ENCODE measurements at places on chromosomes 5 and 9. TPM values are rescaled to one million over a fixed set of nuclear protein-coding genes. Genes with fewer than 3 reads are reported as not detected.

Gene ARSB
- polyA plus RNA-seq: 17.9 TPM

Gene ECM2
- 9.8 TPM for polyA plus RNA-seq

Gene GFRA3
- 6.9 TPM for polyA plus RNA-seq

Gene PDLIM4
- 17.9 TPM for polyA plus RNA-seq

Gene SAXO1
- polyA plus RNA-seq: 0.06 TPM

Gene HRH2
- polyA plus RNA-seq: 2.1 TPM

Gene SIGMAR1
- 79.9 TPM for polyA plus RNA-seq

Gene OBP2B
- polyA plus RNA-seq: not detected

Gene STC2
- polyA plus RNA-seq: 1.3 TPM

Gene SOX30
- polyA plus RNA-seq: 1.0 TPM

Gene AJM1
- 10.4 TPM for polyA plus RNA-seq

DNA sequence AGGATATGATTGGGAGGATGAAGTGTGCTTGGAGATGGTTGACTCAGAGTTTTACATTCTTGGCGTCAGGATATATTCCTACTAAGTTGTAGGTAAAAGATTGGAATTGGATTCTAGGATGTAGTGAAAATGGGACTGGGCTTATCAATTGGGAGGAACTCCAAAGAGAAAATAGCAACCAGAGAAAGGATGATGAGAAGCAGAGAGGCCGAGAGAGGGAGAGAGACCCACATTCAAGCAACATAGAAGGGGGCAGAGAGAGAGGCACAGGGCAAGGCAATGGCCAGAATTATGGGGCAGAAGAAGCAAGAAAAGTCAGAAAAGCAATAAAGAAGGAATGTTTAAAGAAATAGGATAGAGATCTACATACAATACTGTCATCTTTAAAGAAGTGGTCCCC, 217.9 kb upstream of the ACTBL2 start:
- peaks cover 7% of the 10 kb centered on the region for H3K4me1 ChIP-seq
- no peaks in the 10 kb centered on the region for H3K36me3 ChIP-seq
- H3K4me3 ChIP-seq: no peak overlapping the region
- no peak overlapping the region for H3K27ac ChIP-seq
- no peak for DNase-seq
- H3K27me3 ChIP-seq: no peaks in the 10 kb centered on the region

DNA sequence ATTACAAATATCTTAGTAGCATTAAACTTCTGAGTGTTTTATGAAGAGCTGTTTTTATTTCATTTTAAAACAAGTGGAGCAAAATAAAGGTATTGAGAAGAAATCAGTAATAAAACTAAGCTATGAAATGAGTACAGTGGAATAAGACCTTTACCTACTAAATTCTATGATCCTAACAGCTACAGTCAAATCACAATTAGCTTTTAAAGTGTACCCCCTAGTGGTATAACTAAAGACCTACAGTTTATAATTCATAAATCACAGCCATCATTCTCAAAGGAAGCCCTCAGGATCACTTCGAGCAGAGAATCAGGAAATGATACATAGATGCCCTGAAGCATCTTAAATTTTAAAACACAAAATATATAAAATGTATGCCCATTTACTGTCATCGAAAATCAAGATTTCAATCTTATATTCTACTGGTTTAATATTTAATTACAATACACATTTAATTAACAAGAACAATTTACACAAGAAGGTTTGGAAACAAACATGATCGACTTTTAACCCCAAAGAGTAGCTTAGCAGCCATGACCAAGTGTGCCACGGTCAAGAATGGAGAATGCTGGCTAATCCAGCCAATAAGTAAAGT, 12.3 kb downstream of the CCNH start:
- H3K27me3 ChIP-seq: no peaks in the 10 kb centered on the region
- H3K4me3 ChIP-seq: no peak overlapping the region
- no peaks in the 10 kb centered on the region for H3K4me1 ChIP-seq
- no peak for DNase-seq

DNA sequence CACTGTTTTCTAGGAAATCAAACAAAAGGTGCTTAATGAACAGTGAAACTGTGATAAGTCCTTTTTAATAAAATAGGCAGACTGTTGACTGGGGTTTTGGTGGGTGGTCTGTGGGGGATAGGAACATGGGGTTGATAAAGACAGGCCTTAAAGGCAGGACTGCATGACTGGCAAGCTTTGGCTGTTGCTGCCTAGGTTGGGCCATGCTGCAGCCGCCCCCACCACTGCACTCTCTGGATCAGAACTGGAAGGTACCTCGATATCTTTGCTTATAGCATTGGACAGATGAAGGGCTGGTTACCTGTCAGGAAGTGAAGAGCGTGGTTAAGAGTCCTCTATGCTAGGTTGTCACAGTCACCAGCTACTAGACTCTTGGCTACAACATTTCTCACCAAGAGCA, 24.4 kb downstream of the APBA1 start:
- H3K27ac ChIP-seq: no peak overlapping the region
- DNase-seq: no peak
- H3K27me3 ChIP-seq: no peaks in the 10 kb centered on the region
- no peaks in the 10 kb centered on the region for H3K36me3 ChIP-seq

GRCh38 chr5:14408969-14409586, 172.5 kb upstream of the OTULINL start:
- H3K4me1 ChIP-seq: peaks cover 25% of the 10 kb centered on the region
- H3K27ac ChIP-seq: no peak overlapping the region
- DNase-seq: no peak
- H3K27me3 ChIP-seq: no peaks in the 10 kb centered on the region
- H3K4me3 ChIP-seq: no peak overlapping the region
- peaks cover 67% of the 10 kb centered on the region for H3K36me3 ChIP-seq

DNA sequence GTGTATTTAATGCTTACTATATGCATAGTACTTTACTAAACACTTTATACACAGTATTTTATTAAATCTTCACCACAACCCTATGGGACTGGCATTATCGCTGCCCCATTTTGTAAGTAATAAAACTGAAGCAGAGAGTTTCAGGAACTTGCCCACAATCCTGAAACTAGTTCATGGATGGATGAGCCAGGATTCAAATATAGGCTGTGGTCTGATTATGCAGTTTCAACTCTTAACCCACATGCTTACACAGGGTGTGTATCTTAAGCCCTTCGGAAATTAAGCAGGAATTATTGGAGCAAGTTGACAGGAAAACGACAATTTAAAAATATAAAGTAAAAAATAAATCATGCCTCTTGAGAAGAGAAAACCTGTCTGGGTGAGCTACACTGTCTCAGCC, 109.0 kb downstream of the ATP10B start:
- no peaks in the 10 kb centered on the region for H3K36me3 ChIP-seq
- no peaks in the 10 kb centered on the region for H3K27me3 ChIP-seq

- H3K27ac ChIP-seq: no peak overlapping the region
- H3K4me3 ChIP-seq: no peak overlapping the region
- H3K4me1 ChIP-seq: peaks cover 2% of the 10 kb centered on the region
- DNase-seq: no peak
- no peaks in the 10 kb centered on the region for H3K36me3 ChIP-seq
- no peaks in the 10 kb centered on the region for H3K27me3 ChIP-seq
Measured at GRCh38 chr9:389159-389558, 174.5 kb downstream of the DOCK8 start.

GRCh38 chr5:56545016-56545415, 270.3 kb upstream of the MAP3K1 start:
- no peaks in the 10 kb centered on the region for H3K27me3 ChIP-seq
- no peak overlapping the region for H3K27ac ChIP-seq
- no peak for DNase-seq
- H3K36me3 ChIP-seq: no peaks in the 10 kb centered on the region
- no peak overlapping the region for H3K4me3 ChIP-seq

DNA sequence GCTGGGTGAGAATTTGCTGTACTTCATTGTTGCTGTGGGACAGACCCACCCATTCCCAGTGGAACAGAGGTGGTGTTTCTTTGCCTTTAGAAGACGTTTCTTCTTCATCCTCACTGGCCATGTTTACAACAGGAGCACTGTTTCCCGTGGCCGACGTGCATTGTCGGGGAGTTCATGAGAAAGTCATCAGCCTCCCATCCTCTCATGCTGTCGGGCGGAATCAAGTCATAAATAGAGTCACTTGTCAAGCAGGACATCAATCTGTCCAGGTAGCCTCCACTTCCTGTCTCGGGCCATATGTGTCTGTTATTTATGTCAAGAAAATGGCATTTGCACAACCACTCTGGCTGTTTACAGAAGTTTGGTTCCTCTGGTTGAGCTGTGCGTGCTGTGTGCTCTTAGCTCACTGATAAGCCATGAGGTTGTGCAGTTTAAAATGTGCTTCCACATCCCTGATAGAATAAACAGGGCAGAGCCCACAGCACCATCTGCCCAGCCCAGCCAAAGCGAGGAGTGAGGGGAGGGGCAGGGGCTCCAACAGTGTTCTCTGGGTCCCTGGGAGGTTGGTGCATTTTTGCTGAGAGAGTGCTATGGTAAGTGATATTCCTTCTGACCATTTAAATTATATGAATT, 401.9 kb upstream of the IRX2 start:
- H3K27me3 ChIP-seq: no peaks in the 10 kb centered on the region
- DNase-seq: no peak
- no peaks in the 10 kb centered on the region for H3K4me1 ChIP-seq
- no peaks in the 10 kb centered on the region for H3K36me3 ChIP-seq

GRCh38 chr5:135973323-135974020, 18.7 kb upstream of the LECT2 start:
- peak; percentile 76 for DNase-seq
- no peak overlapping the region for H3K27ac ChIP-seq
- H3K36me3 ChIP-seq: no peaks in the 10 kb centered on the region
- peaks cover 8% of the 10 kb centered on the region for H3K27me3 ChIP-seq

- no peak overlapping the region for H3K27ac ChIP-seq
- no peaks in the 10 kb centered on the region for H3K4me1 ChIP-seq
- DNase-seq: no peak
Measured at GRCh38 chr5:122144236-122144635, 14.9 kb downstream of the ZNF474 start.

DNA sequence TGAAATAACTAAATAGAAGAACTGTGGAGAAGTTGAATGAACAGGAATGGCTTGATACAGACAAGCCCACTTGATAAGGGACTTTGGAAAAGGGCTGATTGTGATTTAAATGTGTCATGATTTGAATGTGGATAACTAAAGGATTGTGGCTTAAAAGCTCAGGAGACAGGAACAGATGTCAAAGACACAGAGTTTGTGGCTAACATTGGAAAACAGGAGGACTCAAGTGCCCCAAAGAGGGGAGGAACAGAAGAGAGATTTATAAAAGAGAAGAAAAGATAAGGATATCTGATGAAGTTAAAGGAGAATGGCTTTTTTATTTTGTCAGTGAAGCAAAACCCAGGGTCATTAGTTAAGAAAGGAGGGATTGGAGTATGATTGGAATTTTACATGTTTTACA, 124.2 kb upstream of the TRPM3 start:
- H3K4me3 ChIP-seq: no peak overlapping the region
- H3K27me3 ChIP-seq: no peaks in the 10 kb centered on the region
- H3K36me3 ChIP-seq: no peaks in the 10 kb centered on the region
- H3K27ac ChIP-seq: no peak overlapping the region

- DNase-seq: no peak
- H3K36me3 ChIP-seq: no peaks in the 10 kb centered on the region
- no peaks in the 10 kb centered on the region for H3K27me3 ChIP-seq
- H3K4me1 ChIP-seq: no peaks in the 10 kb centered on the region
- no peak overlapping the region for H3K27ac ChIP-seq
- H3K4me3 ChIP-seq: no peak overlapping the region
Measured at GRCh38 chr9:18756712-18757125, 276.3 kb downstream of the SAXO1 start.

DNA sequence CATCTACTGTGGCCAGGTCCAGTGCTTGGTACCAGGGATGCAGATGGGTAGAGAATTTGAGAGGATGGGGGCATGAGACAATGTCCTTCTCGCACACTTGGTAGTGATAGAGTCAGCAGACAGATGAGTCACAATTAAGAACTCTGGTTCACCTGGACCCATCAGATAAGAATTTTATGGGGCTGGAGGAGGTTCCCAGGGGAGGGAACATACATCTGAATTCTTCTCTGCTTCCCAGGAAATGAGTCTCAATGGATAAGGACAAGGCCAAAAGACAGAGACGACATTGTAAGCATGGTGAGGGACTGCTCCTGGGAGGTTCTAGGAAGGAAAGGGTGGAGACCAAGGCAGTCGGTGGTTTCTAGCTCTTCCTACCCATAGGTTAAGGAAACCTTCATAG, 5.3 kb downstream of the SLC4A9 start:
- no peaks in the 10 kb centered on the region for H3K36me3 ChIP-seq
- peaks cover 3% of the 10 kb centered on the region for H3K27me3 ChIP-seq
- H3K27ac ChIP-seq: no peak overlapping the region
- peaks cover 3% of the 10 kb centered on the region for H3K4me1 ChIP-seq

DNA sequence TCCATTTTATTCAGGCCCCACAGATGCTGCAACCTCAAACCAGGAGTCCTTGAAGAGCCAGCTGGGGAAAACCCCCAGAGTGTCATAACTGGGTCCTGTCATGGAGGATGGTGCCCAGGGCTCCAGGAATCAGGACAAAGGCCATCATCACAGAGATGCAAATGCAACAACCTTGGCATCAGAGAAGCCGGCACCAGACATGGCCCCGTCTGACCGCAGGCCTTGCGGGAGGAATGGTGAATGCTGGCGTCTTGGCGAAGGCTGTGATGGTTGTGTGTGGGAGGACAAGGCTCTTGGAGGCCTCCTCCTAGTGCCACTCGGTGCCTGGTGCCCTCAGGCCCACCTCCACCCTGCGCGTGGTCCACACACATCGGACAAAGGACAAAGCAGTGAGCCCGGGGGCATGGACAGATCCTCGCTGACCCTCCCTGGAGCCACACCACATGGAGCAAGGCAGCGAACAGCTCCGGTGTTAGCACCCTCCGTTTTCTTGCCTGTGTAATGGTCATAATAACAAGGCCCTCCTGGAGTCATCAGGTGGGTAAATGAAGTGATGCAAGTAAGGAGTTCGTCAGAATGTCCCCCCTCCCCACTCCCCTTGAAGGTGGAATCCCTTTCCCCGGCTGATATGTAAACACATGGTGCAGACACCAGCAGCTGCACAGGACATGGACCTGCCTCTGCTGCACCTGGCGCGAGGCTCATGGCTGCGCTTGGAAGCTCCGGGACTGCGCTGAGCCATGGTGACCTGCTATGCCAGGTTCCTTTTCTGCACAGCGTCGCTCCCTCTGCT, 380.7 kb downstream of the IRX2 start:
- no peak overlapping the region for H3K27ac ChIP-seq
- H3K4me1 ChIP-seq: no peaks in the 10 kb centered on the region
- no peaks in the 10 kb centered on the region for H3K36me3 ChIP-seq

DNA sequence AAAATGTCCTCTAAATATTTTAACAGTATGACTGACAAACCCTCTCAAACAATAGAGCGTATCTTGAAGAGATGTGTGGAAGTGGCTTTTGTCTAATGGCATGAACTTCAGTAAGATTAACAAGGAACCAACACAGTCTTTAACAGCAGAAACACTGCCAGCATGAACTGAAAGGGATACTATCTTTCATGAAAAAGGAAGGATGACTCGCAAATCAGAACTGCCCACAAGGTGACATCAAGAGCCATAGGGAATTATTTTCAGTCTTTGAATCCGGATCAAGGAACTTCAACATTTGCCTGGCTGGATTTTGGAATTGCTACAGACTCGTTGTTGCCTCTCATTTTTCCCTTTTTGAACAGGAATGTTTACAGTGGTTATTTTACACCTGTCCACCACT, 5.1 kb upstream of the HEXB start:
- no peaks in the 10 kb centered on the region for H3K27me3 ChIP-seq
- no peak for DNase-seq
- H3K4me1 ChIP-seq: peaks cover 7% of the 10 kb centered on the region
- no peak overlapping the region for H3K27ac ChIP-seq
- H3K4me3 ChIP-seq: no peak overlapping the region

Measured in large intestine (tissue), 12 donors.